ENCODE measurements at places on chromosomes 1 and 21. TPM values are rescaled to one million over a fixed set of nuclear protein-coding genes. Genes with fewer than 3 reads are reported as not detected.

Gene RCOR3
- 23.2 TPM for total RNA-seq

Gene NT5C1A
- total RNA-seq = not detected

Gene NUDT4B
- total RNA-seq = 11.2 TPM

Gene KRTAP25-1
- total RNA-seq = not detected

Gene CACHD1
- 2.8 TPM for total RNA-seq

Gene RGS13
- not detected for total RNA-seq

Gene CROCC
- 25.0 TPM for total RNA-seq

Gene KCNA2
- not detected for total RNA-seq

Gene LCE2B
- total RNA-seq = not detected

Gene NEK2
- total RNA-seq = 17.9 TPM

Gene RAB3B
- 24.7 TPM for total RNA-seq

Gene TMEM125
- not detected for total RNA-seq

Gene SHISAL2A
- not detected for total RNA-seq

Gene CELSR2
- total RNA-seq = 3.4 TPM
